ENCODE measurements at places on chromosomes 2 and 18.

GRCh38 chr2:231928481-231928880 lies 2.3 kb upstream of the NPPC start:
- DNase-seq = no peak

- DNase-seq = no peak
These were observed 96.2 kb downstream of the TPO start for GRCh38 chr2:1509271-1510065.

GRCh38 chr18:65721619-65722018 lies 29.2 kb upstream of the CDH7 start:
- no peak for DNase-seq

- DNase-seq = no peak
These were observed 823.6 kb downstream of the GALR1 start for GRCh38 chr18:78073275-78073674.

DNA sequence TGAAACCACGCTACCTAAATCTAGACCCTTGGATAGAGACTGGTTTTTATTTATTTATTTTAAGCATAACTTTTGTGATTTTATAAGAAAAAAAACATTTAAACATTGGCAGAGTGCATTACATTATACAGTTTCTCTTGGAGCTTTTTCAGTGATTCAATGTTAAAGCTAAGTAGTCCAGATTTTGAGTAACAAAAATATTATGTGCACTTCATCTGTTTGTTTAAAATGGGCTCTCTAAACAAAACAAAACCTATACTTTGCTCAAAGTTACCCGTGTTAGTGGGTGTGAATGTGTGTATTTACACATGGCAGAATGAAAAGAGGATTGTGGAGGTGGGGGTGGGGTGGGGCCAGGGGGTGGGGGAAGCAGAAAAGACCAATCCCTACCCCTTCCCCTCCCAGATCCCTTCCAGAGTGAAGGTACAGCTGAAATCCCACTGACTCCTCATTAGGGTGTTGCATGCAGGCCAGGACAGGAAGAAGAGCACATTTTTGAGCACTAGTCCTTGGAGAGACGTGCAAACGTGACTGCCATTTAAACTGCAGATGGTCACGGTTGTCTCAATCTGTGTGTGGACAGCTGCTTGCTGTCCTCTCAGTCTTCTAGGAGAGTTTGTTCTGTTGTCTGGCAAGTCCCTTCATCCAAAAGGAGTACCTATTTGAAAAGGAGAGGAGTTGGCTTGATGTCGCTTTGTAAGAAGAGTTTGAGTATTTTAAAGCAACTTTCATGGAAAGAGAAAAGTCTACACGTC lies 303.0 kb downstream of the ICOS start:
- no peak for DNase-seq

DNA sequence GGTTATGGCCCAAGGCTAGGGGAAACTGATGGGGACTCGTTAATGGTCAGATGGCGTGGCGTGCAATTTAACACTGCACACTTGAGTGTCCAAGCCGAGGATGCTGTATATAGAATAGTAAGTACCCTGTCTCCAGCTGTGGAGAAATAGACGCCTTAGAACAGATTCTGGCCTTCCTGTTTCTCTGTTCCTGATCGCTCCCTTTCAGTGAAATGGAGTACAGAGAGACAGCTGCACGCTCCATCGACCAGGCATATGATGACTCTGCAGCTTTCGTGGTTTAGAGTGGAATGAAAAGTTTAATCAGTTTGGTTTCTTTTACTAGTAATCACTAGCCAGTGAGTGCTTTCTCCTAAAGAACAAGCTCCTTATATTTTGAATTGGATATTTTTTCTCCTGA lies 213.4 kb downstream of the NEDD4L start:
- no peak for DNase-seq

- no peak for DNase-seq
These were observed 129.1 kb upstream of the SNTG2 start for GRCh38 chr2:821546-821945.

- no peak for DNase-seq
These were observed 114.2 kb downstream of the PTPRM start for GRCh38 chr18:7681298-7681697.

GRCh38 chr2:137942037-137942832 lies 22.0 kb upstream of the HNMT start:
- DNase-seq = no peak

Data from suppressor macrophage treated with lipopolysaccharide for 4 hours (primary cell).